ENCODE measurements at places on chromosomes 3 and 15. TPM values are rescaled to one million over a fixed set of nuclear protein-coding genes. Genes with fewer than 3 reads are reported as not detected.

DNA sequence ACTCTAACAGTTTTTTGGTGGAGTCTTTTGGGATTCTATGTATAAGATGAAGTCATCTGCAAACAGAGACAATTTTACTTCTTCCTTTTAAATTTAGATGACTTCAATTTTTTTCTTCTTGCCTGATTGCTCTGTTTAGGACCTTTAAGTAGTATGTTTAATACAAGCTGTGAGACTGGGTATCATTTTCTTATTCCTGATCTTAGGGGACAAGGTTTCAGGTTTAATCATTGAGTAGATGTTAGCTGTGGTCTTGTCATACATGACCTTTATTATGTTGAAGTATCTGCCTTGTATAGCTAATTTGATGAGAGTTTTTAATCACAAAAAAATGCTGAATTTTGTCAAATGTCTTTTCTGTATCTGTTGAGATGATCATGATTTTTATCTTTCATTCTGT, 20.6 kb downstream of the GRM2 start:
- H3K27ac ChIP-seq: no peak overlapping the region
- H3K27me3 ChIP-seq: no peaks in the 10 kb centered on the region
- H3K4me3 ChIP-seq: no peak overlapping the region
- no peak for DNase-seq

DNA sequence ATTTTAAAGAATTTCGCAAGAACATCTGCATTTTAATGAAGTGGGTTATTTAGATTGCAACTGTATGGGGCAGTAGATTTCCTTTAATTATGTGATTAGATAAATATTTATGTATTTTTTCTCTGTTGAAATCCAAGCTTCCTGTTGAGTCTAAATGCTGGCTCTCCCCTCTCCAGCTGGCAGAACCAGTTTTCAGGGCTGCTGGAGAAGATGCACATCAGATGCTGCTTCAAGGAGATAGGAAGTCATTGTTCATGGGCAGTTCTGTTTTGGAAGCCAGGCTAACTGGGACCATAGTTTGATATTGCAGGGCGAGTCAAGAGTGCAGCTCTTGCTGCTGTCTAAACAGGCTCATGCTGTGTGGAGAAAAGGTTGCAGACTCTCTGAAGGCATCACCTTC, 97.4 kb downstream of the SLC9A9 start:
- no peaks in the 10 kb centered on the region for H3K27me3 ChIP-seq
- H3K4me1 ChIP-seq: peaks cover 43% of the 10 kb centered on the region
- no peaks in the 10 kb centered on the region for H3K36me3 ChIP-seq
- DNase-seq: no peak
- H3K27ac ChIP-seq: no peak overlapping the region

DNA sequence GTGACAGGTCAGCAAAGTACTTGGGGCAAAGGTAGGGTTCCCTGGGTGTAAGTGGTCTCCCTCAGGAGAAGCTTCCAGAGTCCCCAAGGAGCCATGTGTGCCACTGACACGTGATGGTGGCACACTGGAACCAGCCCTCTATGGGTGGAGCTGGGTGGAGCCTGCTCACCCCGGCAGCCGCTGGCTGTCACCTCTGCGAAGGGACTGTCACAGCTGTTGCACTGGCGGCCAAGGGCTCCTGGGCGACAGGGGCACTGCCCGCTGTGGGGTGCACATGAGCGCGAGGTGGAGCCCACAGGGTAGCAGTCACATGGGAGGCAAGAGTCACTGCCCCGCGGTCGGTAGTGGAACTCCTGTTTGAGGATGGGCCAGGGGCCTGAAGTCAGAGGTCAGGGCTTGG, 12.0 kb downstream of the CELSR3 start:
- DNase-seq: no peak
- no peaks in the 10 kb centered on the region for H3K27me3 ChIP-seq
- H3K4me1 ChIP-seq: peaks cover 7% of the 10 kb centered on the region
- no peak overlapping the region for H3K4me3 ChIP-seq

DNA sequence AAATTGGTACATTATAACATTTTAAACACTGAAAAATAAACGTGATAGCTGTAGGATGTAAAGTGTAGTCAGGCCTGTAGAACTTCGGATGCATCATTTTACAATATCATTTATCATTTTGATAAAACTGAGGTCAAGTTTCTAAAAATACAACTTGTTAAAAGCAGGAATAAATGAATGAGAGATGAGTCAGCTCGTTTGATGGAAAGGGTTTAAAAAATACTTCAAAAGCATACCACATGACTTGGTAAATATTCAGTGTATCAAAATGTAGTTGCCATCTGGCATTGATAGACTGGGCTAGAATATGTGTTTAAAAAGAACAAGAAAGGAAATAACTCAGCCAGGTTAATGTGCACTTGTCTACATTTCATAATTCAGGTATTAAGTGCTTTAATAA, 357.0 kb downstream of the TIGIT start:
- peaks cover 15% of the 10 kb centered on the region for H3K4me1 ChIP-seq
- no peak overlapping the region for H3K4me3 ChIP-seq
- H3K36me3 ChIP-seq: peaks cover 4% of the 10 kb centered on the region
- no peaks in the 10 kb centered on the region for H3K27me3 ChIP-seq

DNA sequence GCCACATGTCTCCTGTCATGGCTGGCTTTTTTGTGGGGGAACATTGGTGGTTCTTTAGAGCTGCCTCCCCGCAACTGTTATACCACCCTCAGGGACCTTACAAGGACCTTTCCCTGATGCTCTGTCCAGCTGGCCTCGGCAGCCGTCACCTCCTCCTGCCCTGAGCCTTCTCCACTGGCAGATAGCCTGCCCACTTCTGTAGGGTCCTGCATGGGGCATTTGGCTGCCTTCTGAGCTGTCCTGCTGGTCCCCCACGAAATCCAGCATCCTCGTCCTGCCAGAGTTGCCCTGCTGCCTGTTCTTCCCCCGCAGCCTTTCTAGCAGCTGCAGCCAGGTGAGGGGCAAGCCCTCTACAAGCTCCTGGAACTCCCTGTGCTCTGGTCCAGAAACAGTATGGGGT, 86.2 kb downstream of the USP13 start:
- peaks cover 2% of the 10 kb centered on the region for H3K4me1 ChIP-seq
- H3K27ac ChIP-seq: no peak overlapping the region
- no peak for DNase-seq
- H3K36me3 ChIP-seq: peaks cover 20% of the 10 kb centered on the region

- no peaks in the 10 kb centered on the region for H3K4me1 ChIP-seq
- no peaks in the 10 kb centered on the region for H3K27me3 ChIP-seq
- no peaks in the 10 kb centered on the region for H3K36me3 ChIP-seq
- no peak overlapping the region for H3K4me3 ChIP-seq
Measured at GRCh38 chr3:54899273-54899672, 28.6 kb downstream of the LRTM1 start.

DNA sequence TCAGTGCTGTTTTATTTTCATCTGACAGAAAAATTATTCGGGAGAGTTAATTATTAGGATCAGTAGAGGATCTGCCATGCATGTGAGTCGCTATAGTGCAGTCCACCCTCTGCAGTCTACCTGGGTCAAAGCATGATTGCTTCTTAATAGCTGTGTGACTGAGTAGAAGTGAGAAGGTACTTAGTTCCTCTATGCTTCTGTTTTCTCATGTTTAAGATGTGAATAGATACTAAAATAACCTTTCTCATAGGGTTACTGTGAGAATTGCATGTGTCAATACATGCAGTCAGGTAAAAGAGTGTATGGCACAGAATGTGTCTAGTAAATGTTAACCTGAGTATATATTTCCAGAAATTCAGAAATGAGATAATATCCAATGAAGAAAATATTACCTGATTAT, 435.7 kb downstream of the NAALADL2 start:
- DNase-seq: no peak
- no peaks in the 10 kb centered on the region for H3K36me3 ChIP-seq
- H3K4me1 ChIP-seq: no peaks in the 10 kb centered on the region

DNA sequence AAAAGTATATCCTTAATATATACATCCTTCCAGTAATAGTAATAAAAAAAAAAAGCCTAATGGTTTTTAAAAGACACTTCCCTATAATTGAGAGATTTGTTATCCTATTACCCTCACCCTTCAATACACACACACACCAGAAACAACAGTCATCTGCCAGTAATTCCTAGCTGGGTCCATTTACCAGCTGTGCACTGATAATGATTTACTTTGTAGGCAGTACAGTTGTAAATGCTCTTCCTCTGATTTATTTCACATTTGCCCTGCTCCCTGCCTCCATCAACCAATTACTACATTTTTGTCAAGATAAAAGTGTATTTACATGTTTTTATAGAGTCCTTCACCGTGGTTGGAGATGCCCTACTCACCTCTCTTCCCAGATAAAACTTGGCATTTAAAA, 12.4 kb downstream of the TPM1 start:
- no peak overlapping the region for H3K27ac ChIP-seq

DNA sequence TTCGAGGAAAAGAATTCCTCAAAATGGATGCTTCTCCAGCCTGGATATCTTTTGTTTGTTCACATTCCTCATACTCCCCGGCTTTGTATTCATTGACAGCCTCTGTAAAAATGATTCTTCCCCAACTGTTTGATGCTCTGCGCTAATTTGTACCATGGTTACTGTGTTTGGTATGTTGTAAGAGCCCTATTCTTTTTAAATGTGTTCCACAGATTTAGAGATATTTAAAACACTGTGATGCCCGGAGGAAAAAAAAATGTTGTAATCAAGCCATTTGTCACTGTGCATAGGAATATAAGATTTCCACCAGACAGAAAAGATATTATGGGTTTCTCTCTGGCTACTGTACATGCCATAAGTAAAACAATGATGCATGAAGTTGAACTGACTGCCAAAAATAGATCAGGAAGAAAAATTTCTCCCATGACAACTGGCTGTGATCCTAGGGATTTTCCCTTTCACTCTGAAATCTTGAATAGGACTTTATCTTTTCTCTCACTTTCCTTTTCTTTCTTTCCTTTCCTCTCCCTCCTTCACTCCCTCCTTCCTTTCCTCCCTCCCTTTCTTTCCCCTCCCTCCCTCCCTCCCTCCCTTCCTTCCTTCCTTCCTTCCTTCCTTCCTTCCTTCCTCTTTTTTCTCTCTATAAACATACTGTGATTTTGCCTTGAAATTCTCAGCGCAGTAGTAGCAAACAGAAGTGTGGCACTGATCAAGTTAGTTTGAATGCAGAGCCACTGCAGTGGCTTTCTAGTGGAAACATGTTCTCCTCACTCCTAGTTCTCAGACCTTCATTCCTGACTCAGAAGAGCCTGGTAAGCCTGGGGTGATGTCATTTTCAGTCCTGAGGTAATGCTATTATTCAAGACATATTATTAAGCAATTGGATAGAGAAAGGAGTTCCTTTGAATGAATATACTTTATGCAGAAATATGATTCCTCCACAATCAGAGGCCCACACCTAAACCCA, 254.9 kb upstream of the TBL1XR1 start:
- no peak overlapping the region for H3K4me3 ChIP-seq

DNA sequence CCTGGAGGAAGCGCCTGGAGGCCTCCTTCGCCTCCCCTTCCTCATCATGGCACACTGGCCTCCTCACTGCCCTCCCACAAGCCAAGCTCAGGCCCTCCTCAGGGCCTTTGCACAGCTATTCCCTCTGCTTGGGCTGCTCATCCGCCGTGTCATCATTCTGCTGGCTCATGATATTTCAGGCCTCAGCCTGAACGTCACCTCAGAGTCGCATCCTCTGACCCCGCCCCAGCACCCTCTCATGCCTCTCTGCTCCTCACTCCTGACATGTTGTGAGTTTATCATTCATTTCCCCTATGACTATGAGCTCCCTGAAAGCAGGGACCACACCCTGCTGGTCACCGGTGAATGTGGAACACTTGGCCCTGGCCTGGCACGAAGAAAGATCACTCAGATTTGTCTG, 20.7 kb upstream of the POC1A start:
- H3K36me3 ChIP-seq: no peaks in the 10 kb centered on the region
- no peak for DNase-seq
- no peak overlapping the region for H3K4me3 ChIP-seq

GRCh38 chr3:189593581-189593980, 37.6 kb upstream of the TP63 start:
- no peaks in the 10 kb centered on the region for H3K27me3 ChIP-seq
- H3K27ac ChIP-seq: no peak overlapping the region
- peaks cover 1% of the 10 kb centered on the region for H3K36me3 ChIP-seq
- peaks cover under 1% of the 10 kb centered on the region for H3K4me1 ChIP-seq
- H3K4me3 ChIP-seq: no peak overlapping the region
- DNase-seq: no peak

GRCh38 chr15:81380668-81381067, 6.7 kb upstream of the TMC3 start:
- no peak overlapping the region for H3K4me3 ChIP-seq
- peaks cover 3% of the 10 kb centered on the region for H3K36me3 ChIP-seq
- H3K27ac ChIP-seq: no peak overlapping the region
- DNase-seq: no peak

- no peak for DNase-seq
- peak overlapping the region; percentile 26 for H3K27ac ChIP-seq
- no peaks in the 10 kb centered on the region for H3K27me3 ChIP-seq
- H3K4me1 ChIP-seq: peaks cover 78% of the 10 kb centered on the region
- H3K4me3 ChIP-seq: no peak overlapping the region
Measured at GRCh38 chr15:74425630-74426029, 8.1 kb downstream of the SEMA7A start.

DNA sequence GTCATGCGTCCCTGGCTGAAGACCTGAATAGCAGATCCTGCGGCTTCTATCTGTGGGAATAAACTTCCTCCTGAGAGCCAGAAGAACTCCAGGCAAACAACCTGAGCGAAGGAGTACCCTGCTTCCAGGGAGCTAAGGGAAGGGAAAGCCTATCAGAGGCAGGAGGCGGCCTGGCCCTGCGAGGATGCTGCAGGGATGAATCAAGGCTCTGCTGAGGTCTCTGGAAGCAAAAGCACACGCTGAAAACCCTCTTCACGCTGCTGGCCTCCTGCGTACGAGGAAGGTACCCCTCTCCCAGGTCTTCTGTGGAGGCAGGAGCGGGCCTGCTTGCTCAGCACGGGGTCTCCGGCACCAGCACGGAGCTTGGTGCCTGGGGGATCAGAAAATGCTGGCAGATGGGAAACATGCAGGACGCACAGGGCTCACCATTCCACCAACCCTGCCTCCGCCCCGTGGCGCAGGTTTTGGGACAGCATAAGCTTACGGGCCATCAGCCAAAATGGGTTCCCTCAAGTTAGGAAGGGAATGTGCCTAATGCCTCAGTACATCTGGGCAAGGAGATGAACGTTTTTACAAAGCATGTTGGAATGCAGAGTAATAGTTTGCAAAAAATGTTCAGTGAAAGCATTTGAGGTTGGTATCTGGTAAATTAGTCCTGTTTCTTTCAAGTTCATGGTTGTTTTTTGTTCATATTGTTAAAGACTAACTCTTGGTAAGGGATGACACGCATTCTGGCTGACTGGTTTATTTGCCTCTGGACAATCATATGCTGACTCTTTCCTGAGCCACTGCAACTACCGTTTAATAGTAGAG, 72.3 kb downstream of the CHSY1 start:
- no peak for DNase-seq
- no peaks in the 10 kb centered on the region for H3K27me3 ChIP-seq
- H3K4me3 ChIP-seq: no peak overlapping the region
- H3K27ac ChIP-seq: no peak overlapping the region

EFL1 gene
- 18.6 TPM for total RNA-seq

NCKIPSD gene
- 27.3 TPM for total RNA-seq
